ENCODE measurements at places on chromosomes 1 and 21.
A peak's percentile ranks its signal among the peaks of the same experiment; 100 is the strongest.

DNA sequence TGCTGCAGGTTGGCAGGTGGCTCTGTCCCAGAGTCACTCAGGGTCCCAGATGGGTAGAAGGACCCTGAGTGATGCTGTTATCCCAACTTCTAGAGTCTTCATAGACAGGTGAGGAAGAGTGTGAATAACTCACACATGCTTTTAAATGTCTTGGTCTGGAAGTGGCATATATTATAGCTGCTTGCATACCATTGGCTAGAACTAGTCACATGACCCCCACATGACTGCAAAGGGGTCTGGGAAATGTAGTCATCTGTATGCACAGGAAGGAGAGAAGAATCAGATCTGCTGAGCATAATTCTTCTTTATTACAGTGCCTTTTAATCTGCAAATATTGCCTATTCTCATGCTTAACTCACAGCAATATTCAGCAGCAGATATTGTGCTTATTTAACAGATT lies 28.2 kb upstream of the KLHDC7A start:
- peak; percentile 52 for DNase-seq

- no peak for DNase-seq
Observed at GRCh38 chr1:161907265-161907664, 116.4 kb downstream of the OLFML2B start.

- DNase-seq = no peak
Observed at GRCh38 chr21:37322084-37322483, 44.5 kb upstream of the DYRK1A start.

DNA sequence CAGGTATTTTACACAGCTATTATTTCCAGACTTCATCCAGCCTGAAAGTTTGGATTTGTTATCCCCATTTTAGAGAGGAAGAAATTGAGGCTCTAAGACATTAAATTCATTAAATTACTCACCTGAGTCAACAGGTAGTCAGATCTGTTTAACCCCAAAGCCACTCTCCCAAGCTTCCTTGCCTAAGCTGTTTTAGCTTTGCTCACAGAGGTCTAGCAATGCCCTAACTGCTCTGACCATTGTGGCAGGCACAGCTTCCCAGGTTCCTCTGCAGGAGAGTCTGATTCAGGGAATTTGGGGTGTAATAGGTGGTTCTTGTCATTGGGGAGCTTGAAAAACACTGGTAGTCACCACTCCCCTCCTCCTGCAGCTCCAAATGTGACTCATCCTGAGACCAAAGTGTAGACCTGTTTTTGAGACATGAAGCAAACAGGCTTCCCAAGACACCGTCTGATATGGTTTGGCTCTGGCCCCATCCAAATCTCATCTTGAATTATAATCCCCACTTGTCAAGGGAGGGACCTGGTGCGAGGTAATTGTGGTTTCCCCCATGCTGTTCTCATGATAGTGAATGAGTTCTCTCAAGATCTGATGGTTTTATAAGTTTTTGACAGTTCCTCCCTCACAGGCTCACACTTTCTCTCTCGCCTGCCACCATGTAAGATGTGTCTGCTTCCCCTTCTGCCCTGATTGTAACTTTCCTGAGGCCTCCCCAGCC lies 142.8 kb upstream of the DNAH14 start:
- no peak for DNase-seq

GRCh38 chr21:31041295-31042079 lies 3.2 kb upstream of the KRTAP19-8 start:
- DNase-seq = no peak

GRCh38 chr21:42424914-42425541 lies 21.3 kb downstream of the UBASH3A start:
- DNase-seq = no peak

DNA sequence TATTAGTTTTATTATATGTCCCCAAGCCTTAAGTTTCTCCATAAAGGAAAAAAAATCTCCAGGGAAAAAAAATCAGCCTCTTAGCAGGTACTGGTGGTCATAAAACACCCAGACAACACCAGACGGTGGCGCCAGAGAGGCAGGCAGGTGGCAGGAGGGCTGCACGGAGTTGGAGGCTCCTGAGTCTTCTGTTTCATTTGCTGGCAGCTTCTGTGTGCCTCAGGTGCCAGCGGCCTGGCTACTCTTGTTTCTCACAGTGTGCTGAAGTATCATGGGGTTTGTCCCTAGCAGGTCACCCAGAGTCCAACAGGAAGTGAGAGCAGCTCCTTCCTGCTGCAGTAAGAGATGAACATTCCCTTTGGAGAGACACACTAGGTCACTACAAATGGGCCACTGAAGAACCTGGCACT lies 123.3 kb upstream of the GADD45A start:
- peak; percentile 75 for DNase-seq

DNA sequence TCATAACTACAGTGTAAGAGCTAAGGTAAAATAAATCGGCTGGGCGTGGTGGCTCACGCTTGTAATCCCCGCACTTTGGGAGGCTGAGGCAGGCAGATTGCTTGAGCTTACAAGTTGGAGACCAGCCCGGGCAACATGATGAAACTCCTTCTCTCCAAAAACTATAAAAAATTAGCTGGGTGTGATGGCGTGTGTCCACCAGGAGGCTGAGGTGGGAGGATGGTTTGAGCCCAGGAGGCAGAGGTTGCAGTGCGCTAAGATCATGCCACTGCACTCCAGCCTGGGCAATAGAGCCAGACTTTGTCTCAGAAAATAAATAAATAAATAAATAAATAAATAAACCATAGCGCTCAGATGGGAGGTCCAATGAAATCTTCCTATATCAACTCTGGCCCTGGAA lies 16.7 kb upstream of the FAM110D start:
- DNase-seq = no peak

DNA sequence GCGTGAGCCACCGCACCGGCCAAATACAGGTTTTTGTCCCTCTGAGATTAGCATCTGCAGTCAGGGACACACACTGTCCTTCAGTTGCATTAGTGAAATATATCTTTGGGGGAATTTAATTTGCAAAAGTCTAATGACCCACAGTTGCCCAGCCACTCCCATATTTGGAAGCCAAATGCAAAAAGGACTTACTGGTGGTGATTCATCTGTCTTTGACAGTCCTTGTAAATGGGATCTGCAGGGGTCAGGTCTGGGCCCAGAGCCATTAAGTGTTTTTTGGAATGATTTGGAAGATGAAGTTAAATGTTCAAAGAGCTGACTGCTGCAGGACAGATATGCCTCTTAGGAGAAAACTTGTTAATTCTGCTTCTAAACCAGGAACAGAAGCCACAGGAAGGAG lies 44.6 kb upstream of the DNASE2B start:
- DNase-seq = no peak

- no peak for DNase-seq
Observed at GRCh38 chr1:11475748-11476147, 3.2 kb upstream of the DISP3 start.

- no peak for DNase-seq
Observed at GRCh38 chr1:167292216-167292615, 71.5 kb downstream of the POU2F1 start.

- DNase-seq = no peak
Observed at GRCh38 chr1:183285746-183286145, 99.7 kb downstream of the LAMC2 start.

GRCh38 chr1:53071167-53071865 lies 9.3 kb downstream of the PODN start:
- no peak for DNase-seq

- no peak for DNase-seq
Observed at GRCh38 chr1:55073187-55073916, 34.0 kb downstream of the PCSK9 start.

GRCh38 chr1:40384413-40384762 lies 10.9 kb downstream of the SMAP2 start:
- no peak for DNase-seq

DNA sequence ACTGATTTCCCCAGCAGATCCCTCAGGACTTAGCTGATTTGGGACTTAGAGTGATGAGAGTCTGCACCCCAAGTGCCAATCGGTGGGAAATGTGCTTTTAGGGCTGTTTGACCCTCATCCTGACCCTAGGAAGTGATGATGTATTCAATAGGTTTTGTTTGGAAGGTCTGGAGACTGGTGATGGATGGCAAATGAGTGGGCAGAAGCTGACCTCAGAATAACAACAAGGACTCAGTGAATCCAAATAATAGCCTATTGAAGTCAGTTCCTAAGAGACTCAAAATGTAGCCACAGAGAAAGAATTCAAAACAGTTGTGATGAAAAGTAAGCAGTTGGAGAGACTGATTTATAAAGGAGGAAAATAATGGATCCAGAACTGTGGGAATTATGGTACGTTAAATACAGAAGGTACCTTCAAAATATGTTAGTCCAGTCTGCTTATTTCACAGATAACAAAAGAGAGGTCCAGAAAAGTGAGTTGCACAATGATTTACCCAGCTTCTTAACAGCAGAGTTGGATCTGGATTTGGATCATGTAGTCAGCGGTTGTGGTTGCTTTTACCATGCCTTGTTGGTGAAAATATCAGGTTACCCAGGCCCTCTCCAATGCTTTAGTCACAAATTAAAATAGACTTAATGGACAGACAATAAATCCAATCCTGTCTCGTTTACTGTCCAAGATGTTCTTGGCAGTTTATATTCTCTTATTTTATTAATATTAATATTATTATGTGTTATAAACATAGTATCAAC lies 123.0 kb upstream of the PTBP2 start:
- no peak for DNase-seq

GRCh38 chr1:154999571-155000410 lies 2.8 kb upstream of the ZBTB7B start:
- no peak for DNase-seq

DNA sequence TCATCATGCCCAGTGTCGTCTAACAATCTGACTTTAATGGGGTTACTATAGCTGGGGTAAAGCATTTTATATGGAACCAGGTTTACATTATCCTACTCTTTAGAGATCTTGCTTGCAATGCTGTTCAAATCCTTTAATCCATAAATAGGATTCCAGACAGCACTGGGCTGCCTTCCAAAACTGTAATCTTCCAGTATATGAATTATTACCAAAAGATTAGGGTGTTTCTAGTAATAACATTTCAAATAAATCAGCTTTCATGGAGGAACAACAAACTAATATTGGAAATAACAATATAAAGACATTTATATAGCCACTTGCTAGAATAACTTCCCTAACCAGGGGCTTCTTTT lies 88.6 kb upstream of the PLXNA2 start:
- DNase-seq = no peak

DNA sequence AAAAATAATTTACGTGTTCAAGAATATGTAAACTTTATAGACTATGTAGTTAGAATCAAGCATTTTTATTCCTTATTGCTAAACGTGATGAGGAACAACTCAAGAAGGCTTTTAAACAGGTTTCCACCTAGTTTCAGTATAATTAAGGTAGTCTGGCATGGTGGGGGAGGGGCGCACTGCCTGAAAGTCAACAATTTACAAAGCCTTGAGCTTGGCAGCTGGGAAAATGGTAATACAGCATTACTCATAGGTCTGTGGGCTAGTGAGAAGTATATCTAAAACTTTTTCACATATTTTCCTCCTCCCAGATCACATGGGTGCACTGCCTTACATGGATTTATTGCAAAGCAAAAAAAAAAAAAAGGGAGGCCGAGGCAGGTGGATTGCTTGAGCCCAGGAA lies 75.2 kb downstream of the EVI5 start:
- peak; percentile 17 for DNase-seq

All from Caki2 (cell line).